ENCODE measurements at places on chromosomes 5 and 9. TPM values are rescaled to one million over a fixed set of nuclear protein-coding genes. Genes with fewer than 3 reads are reported as not detected.

- no peak for DNase-seq
- no peaks in the 10 kb centered on the region for H3K27me3 ChIP-seq
- H3K4me3 ChIP-seq = no peak overlapping the region
These were observed 42.6 kb downstream of the RAI14 start for GRCh38 chr5:34698754-34699153.

- H3K27ac ChIP-seq = no peak overlapping the region
- no peak for DNase-seq
- no peaks in the 10 kb centered on the region for H3K27me3 ChIP-seq
- H3K4me1 ChIP-seq = no peaks in the 10 kb centered on the region
- no peaks in the 10 kb centered on the region for H3K36me3 ChIP-seq
- no peak overlapping the region for H3K4me3 ChIP-seq
These were observed 228.9 kb downstream of the KIAA0825 start for GRCh38 chr5:94389515-94389899.

DNA sequence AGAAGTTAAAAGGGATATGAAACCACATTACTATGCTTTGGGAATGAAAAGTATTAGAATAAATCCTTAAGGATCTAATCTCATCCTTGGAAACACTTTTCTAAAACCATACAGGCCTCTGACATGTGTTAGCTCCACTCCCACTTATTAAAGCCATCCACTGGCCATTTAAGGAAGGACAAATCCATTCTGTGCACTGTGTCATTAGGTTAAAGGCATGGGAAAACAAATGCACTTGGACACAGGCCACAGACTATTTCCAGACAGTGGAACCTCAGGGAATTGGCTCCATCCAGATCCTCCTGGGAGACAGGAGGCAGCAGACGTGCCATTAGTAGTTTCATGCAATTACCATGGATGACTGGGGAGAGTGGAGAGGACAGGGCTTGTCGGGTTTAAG is 454.9 kb downstream of the ENC1 start:
- no peaks in the 10 kb centered on the region for H3K36me3 ChIP-seq
- no peak overlapping the region for H3K4me3 ChIP-seq
- no peak for DNase-seq
- no peak overlapping the region for H3K27ac ChIP-seq
- H3K27me3 ChIP-seq = no peaks in the 10 kb centered on the region

Gene SPACA9
- total RNA-seq = 5.5 TPM

Gene PCDHGA6
- 0.76 TPM for total RNA-seq

Data from esophagus squamous epithelium (tissue), 5 donors.